ENCODE measurements at places on chromosomes 12 and 14.

- no peak for DNase-seq
Observed at GRCh38 chr14:95948558-95948981, 71.9 kb downstream of the TUNAR start.

- DNase-seq, result no peak
Observed at GRCh38 chr12:49536526-49537071, 2.2 kb upstream of the KCNH3 start.

DNA sequence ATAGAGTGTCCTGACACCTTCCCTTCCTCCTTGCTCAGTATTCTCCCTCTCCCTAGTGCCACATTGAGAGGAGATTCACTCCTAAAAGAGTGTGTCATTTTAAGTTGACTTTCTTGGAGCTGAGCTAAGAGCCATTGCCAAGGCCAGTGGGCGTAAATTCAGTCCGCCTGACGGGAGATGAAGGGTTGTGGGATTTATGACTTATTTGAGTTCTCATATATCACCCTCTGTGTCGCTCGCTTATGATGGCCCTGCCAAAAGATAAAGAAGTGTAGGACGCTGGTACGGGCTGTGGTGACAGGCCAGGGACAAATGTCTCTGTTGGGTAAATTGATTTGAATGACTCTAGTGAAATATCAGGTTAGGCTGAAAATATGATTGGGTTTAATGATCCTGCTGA is 867.4 kb downstream of the NRXN3 start:
- DNase-seq, result no peak

GRCh38 chr12:57127101-57127725 is 1.1 kb upstream of the LRP1 start:
- no peak for DNase-seq

- no peak for DNase-seq
Observed at GRCh38 chr12:51021694-51022093, 4.5 kb downstream of the SLC11A2 start.

Data from putamen (tissue), 1 donor.